ENCODE measurements at places on chromosomes 6 and 20.

GRCh38 chr6:22765015-22765414 is 195.6 kb downstream of the HDGFL1 start:
- no peak for DNase-seq

DNA sequence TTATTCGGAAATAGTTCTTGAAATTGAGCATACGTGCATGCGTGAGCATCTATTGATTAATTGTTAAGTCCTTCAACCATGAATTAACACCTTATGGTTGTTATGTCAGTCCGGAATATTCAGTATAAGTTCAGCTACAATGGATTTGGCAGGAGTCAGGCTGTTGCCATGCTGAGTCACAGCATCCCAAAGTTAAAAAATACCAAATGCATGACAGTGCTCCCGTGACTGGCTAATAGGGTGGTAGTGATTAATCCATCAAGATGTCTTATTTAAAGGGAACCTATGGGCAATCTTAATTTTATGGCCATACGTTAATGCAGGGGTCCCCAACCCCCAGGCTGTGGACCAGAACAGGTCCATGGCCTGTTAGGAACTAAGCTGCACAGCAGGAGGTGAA is 10.5 kb downstream of the RAE1 start:
- no peak for DNase-seq

DNA sequence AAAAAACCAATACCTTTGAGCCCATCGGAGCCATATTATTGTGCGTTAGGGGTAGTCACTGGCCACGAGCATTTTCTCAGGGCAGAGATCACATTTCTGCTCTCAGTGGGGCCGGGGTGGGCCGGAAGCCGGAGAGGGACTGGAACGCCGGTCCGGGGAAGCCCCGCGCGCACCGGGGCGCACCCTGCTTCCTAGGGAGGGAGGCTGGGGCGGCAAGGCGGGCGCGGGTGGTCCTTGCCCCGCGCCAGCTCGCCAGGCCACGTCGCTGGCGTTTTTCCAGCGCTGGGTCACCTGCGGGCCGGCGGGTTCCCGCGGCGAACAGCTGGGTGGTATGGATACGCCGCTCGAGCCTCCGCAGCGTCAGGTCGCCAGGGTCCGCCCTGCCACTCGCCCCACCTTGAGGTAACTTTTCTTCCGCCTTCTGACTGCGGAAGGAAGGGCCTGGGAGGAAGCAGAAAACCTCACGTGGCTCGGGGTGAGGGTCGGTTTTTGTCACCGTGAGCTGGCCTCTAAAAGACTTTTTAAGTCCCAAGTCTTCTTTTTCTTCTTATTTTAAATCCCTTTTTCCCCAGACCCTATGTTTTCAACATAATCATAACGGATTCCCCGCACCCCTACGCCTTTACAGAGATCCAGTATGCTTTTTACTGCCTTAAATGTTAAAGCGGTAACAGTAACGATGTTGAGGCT is 2.7 kb upstream of the EEF1A1 start:
- DNase-seq: peak; percentile 73

DNA sequence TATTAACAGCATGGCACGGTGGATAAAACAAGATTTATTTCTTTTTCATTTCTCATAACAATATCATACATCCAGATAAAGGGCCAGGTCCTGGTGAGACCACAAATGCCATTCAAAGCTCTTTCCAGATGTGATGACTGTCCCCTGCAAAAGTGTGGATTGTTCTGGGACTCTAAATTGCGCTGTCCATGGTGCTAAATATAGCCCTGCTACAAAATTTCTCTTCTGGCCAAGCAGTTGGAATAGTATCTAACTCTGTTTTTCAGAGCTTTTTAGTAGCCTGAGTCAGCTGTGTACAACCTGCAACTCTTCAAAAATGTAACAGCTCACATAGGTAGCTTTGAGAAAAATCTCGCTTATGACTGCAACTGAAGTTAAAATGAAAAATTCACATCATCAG is 115.8 kb downstream of the MANEA start:
- no peak for DNase-seq

GRCh38 chr6:144471986-144472385 is 186.9 kb downstream of the UTRN start:
- no peak for DNase-seq

- no peak for DNase-seq
Observed at GRCh38 chr6:115004982-115005381, 662.2 kb upstream of the HS3ST5 start.

- no peak for DNase-seq
Observed at GRCh38 chr6:223763-224162, 68.5 kb upstream of the DUSP22 start.

GRCh38 chr20:1775117-1775516 is 117.5 kb upstream of the SIRPG start:
- no peak for DNase-seq

DNA sequence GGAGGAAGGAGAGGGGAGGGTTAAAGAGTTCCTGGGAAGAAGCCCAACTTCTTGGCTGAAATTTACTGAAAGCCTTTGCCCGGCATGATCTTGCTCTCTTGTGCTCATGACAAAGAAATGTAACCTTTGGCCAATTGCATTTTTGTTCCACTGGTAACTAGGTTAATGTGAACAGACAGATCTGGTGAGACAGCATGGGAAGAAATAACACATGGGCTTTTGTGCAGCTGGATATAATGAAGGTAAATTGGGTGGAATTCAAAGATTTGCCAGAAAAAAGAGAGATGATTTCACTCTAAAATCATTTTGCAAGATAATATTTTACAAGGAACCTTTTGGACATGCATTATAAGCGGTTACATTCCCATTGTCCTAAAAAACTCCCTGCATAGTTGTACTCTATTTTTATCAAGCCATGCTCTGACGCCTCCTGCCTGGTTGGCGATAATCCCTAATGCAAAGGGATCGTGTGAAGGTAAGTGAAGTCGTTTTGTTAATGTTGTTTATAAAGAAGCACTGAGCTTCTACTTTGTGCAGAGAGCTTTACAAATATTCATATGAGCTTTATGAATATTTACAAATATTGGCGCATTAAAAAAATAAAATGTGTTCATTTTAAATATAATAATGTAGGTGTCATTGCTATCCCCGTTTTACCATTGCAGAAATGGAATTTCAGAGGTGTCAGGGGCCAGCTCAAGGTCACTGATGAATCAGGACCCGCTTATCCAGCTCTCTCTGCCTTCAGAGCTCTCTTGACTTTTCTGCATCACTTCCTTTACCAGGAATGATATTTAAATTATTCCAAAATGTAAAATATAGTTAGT is 161.3 kb upstream of the AGPAT4 start:
- no peak for DNase-seq

DNA sequence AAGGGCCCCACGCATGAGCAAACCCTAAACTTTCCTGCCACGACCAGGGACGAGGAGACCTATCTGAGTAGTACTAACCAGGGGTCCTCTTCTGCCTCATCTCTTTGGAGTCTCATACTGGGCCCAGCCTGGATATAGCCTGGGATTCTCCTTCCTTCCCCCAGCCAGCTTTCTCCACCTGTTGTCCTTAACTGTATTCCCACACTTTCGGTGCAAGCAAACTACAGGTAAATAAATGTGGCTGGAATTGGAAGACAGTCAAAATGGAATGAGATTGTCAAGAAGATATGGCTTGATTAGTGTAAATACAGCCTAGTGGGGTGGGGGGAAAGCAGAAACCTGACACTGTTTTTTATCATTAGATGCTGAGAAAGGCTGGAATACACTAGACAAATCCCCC is 23.5 kb upstream of the LY86 start:
- DNase-seq: no peak

DNA sequence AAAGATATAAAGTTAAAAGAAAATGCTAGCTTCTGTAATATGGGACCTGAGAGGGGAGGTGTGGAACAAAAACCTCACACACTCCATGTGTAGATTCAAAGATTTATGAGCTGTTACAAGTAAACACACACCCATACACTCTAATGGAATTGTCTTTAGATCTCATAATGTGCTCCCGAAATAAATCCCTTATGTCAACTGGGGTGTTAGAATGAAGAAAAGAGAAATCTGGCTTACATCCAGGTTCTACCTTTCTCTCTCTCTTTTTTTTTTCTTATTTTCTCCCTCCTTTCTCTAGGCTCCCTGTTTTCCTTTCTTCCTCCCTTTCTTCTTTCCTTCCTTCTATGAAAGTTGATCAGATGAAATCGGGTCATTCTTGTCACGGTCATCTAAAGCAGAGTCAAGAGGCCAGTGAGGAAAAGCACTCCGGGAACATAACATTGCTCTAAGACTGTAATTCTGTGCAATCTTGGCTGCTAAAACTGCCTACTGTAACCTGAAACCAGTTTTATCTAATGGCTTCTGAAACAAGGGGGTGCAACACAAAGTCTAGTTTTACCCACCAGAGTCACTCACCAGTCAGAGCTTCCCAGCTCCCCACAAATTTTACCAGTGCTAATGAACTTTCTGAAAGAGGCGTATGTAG is 68.3 kb upstream of the BTBD3 start:
- no peak for DNase-seq

DNA sequence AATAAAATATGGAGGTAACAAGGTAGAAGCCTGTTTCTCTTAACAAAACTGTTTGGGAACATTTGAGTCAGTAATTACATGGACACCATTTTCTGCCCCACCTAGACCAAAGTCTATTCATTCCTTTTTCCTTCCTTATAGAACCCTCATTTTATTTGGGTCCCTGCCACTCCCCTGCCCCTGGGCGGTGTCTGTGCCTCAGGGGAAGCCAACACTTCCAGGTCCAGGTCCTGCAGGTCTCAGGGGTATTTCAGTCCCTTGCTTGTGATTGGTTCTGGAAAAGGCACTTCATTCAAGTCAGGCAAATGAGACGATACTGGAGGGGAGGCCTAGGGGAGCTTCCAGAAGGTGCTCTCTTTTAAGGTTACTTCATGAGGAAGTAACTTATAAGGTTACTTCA is 42.3 kb downstream of the SLC35D3 start:
- no peak for DNase-seq

- no peak for DNase-seq
Observed at GRCh38 chr6:139030228-139030963, 1.9 kb downstream of the ABRACL start.

GRCh38 chr20:52668626-52669025 is 303.5 kb upstream of the TSHZ2 start:
- DNase-seq: no peak

- no peak for DNase-seq
Observed at GRCh38 chr6:139146317-139146726, 11.4 kb downstream of the HECA start.

- DNase-seq: no peak
Observed at GRCh38 chr6:126227833-126228702, 111.8 kb upstream of the CENPW start.

DNA sequence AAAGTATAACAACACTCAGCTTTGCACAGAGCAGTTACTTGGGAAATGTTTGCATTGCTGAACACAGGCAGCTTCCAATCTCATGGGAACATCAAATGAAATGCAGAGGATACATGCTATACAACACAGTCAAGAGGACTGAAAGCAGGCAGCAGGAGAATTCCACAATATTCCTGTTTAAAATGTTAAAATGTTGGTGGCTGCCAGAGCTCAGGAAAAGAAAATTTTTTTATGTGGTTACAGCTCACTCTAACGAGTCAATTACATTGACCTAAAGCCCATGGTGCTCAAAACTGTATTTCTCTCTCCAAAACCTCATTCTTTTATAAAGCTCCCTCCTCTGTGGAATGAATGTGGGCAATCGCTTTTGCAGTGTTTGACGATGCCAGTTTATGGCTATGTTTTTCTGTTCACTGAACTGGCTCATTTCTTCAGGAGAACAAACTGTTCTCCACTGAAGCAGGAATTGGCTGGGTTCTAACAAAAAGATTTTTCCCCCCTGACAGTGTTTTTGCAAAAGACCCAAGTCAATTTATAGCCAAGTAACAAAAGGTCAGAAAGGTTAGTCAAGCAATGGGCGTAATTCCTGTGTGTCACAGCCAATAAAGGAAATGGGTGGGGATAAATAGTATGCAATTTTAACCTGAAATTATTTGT is 69.0 kb downstream of the ZHX3 start:
- DNase-seq: no peak

- no peak for DNase-seq
Observed at GRCh38 chr6:51396583-51396982, 577.9 kb downstream of the TFAP2B start.

DNA sequence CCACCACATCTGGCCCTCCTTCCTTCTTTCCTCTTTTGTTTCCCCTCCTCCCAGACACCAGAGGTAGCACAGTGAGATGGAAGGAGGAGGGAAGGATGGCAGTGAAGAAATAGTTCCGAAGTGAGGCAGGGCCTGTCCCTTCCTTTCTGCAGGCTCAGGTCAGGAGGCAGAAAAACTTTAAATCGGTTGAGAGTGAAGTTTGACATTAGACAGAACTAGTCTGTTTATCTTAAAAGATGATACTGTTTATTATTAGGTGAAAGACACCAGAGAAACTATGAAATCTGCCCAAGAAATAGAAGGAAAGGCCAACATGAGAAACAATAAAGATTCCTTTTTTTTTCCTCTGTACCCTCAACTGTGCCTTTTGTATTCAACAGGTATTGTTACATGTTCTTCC is 670.3 kb downstream of the UTRN start:
- no peak for DNase-seq

GRCh38 chr6:11129908-11130565 is 18.5 kb upstream of the ERVFRD-1 start:
- no peak for DNase-seq

GRCh38 chr6:76866091-76866915 is 597.0 kb downstream of the HTR1B start:
- no peak for DNase-seq

- no peak for DNase-seq
Observed at GRCh38 chr6:13228264-13229204, 99.8 kb downstream of the TBC1D7 start.

GRCh38 chr6:15337582-15337981 is 91.7 kb downstream of the JARID2 start:
- no peak for DNase-seq

- no peak for DNase-seq
Observed at GRCh38 chr6:155486721-155487294, 31.2 kb upstream of the NOX3 start.

GRCh38 chr6:105522626-105523322 is 119.9 kb upstream of the PREP start:
- DNase-seq: no peak

- no peak for DNase-seq
Observed at GRCh38 chr6:144410059-144410458, 124.9 kb downstream of the UTRN start.

- DNase-seq: no peak
Observed at GRCh38 chr6:151576633-151577032, 82.8 kb downstream of the CCDC170 start.

- no peak for DNase-seq
Observed at GRCh38 chr6:100035873-100036653, 42.0 kb upstream of the MCHR2 start.

DNA sequence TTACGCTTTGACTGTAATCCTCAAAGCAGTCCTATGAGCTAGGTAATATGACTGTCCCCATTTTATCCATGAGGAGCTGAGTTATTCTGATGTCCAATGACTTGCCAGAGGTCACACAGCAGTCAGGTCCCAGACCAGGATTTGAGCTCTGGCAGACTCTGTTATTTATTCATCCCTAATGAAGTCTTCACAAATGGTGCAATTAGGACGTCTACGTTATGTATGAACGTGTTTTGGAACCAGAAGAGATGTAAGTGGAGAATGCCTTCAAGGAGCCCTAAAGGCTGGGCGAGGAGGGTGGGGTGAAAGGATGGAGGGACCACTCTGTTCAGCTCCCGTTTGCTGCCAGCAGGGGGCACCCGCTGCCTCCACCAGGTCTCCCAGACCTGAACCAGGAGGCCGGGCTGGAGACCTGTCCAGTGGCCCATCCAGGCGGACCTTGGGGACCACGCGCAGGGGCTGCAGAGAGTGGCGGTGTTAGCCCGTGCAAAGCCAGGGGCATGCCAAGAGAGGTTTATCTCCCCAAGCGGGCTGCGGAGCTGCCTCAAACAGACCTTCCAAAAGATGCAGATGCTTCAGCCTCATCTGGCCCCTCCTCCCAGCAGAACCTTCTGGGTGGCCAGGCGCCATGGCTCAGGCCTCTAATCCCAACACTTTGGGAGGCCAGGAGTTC is 15.2 kb upstream of the ZNF335 start:
- DNase-seq: peak; percentile 76
